ENCODE measurements at places on chromosomes 3 and 15. TPM values are rescaled to one million over a fixed set of nuclear protein-coding genes. Genes with fewer than 3 reads are reported as not detected.
A peak's percentile ranks its signal among the peaks of the same experiment; 100 is the strongest.

IGSF10 gene
- total RNA-seq, result under 0.01 TPM

DNA sequence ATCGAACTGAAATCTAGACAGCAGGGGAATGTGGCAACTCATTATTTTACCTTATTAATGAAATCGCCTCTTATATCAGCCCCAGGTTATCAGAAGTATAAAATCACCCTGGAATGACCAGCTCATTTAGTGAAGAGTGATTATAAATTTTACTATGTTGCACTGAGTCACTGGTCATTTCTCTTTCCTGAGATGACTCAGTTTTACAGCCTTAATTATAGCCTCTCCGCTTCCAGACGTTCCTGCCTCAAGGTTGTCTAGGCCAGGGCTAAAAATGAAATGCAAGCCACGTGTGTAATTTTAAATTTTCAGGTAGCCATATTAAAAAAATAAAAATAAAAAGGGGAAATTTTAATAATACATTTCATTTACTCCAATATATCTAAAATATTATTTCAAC, 33.3 kb downstream of the DET1 start:
- peak; percentile 64 for DNase-seq

DNA sequence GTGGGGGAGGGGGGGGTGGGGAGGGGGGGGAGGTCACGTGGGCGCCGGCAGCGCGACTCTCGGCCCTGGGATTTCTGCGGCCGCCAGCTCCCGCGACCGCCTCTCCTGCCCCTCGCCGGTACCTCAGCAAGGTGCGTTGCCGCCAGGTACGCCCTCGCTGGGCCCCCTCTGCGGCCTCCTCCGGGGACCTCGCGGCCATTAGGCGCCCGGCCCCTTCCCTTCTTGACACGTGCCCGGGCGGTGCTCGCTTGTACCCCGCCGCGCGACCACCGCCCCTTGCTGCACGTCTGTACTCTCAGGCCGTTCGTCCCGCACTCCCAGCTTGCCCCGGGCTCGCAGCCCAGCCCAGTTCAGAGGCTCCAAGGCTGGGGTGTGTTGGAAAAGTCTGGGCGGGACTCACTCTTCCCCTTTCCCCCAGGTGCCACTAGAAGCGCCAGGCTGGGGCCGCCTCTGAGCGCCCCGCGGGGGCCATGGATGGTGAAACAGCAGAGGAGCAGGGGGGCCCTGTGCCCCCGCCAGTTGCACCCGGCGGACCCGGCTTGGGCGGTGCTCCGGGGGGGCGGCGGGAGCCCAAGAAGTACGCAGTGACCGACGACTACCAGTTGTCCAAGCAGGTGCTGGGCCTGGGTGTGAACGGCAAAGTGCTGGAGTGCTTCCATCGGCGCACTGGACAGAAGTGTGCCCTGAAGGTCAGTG, at the start of gene MAPKAPK3:
Gene MAPKAPK3 (plus strand): TSS at position 56 of the 696 bp plus-strand sequence. CDS start 415 bp downstream, at position 471.
- DNase-seq, result no peak

- DNase-seq, result no peak
Observed at GRCh38 chr3:185532901-185533300, 19.5 kb downstream of the LIPH start.
